ENCODE measurements at places on chromosomes 7 and 10.

- DNase-seq = no peak
Measured at GRCh38 chr7:28908775-28909174, 49.4 kb downstream of the TRIL start.

DNA sequence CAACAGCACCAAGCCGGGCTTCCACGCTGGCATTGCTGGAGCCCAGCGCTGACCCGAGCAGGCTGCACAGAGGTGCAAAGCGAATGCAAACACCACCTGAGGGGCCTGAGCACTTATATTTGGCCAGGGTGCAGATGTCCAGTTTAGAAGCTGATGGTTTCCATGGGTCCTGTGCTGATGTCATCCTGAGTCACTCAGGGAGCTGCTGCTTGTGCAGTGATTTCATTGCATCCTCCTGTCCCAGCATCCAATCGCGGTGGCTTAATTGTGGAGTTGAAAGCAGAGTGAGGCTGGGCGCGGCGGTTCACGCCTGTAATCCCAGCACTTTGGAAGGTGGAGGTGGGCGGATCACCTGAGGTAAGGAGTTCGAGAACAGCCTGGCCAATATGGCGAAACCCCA is 410.2 kb upstream of the KLF6 start:
- DNase-seq = no peak

- no peak for DNase-seq
Measured at GRCh38 chr7:102320601-102321350, 34.1 kb downstream of the SH2B2 start.

- DNase-seq = no peak
Measured at GRCh38 chr10:30630571-30630970, 1.0 kb upstream of the LYZL2 start.

DNA sequence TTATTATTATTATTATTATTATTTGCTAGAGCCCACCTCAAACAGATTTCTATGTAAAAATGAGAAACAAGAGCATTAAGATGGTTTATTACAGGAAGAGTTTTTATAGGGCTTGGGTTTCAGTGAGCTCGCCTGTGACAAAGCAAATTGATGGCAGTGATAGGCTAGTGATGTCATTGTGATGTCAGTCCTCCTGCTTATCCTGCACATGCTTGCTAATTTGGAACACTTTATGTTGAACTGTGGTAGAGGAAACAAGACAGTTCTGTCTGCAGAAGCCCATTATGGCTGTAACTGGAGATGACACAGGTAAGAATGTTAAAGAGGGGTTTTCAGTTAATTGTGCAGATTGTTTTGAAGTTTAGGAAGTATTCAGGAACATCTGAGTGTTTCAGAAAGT is 68.3 kb downstream of the CREM start:
- no peak for DNase-seq

Data from activated gamma-delta T cell treated with anti-CD3 and anti-CD28 coated beads, Interleukin-2, amount 50 U/mL, for 16 hours (primary cell).